ENCODE measurements at places on chromosomes 4 and X.

DNA sequence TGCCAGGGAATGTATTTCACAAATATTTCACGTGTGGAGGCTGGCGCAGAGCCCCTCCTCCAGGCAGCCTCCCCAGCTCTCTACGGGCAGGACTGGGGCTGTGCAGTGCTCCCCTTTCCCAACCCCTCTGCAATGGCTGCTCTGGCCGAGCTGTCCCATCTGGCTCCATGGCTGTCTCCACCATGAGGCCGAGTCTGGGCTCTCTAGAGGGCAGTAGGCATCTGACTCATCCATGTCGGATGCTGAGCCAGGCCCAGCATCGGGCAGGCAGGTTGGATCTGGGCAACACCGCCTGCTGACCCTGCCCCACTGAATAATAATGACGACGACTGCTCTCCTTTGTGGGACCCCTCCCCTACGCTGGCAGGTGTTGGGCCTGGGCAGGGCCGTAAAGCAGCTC, 11.0 kb upstream of the SH3TC1 start:
- DNase-seq, result no peak

- no peak for DNase-seq
These were observed 921.8 kb upstream of the FTHL17 start for GRCh38 chrX:31993637-31994036.

DNA sequence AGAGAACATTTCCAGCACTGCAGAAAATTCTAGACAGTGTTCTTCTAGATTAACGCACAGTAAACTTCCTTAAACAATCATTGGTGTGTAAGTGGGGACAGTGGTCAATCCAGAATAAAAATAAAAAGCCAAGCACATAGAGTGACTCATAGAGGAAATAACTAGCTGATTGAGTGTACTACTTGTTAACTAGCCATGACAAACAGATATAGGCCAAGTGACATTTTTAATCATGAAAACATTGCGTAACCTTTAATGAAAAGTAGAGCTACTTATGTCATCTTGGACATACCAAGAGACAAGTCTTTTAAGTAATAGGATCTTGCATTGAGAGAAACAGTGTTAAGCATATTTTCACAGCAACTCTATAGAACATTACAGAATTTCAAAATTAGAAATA, 233.9 kb upstream of the MAB21L2 start:
- no peak for DNase-seq

DNA sequence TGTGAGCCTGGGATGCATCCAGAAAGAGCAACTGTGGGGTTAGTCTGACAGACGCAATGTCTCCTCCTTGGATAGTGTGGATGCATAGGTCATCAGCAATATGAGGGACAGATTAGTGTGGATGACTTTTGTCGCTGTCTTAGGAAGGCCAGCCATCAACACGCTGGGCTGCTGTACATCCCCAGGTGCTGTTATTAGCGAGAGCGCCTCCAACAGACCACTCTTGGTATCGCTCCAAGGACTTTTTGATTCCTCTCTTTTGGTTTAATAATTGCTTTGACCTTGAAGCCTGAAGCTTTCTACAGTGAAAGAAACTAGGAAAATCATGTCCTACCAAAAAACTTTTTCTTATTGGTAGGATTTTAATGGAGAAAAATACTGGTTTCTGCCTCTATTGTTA, 76.7 kb downstream of the TMEM131L start:
- DNase-seq, result no peak

DNA sequence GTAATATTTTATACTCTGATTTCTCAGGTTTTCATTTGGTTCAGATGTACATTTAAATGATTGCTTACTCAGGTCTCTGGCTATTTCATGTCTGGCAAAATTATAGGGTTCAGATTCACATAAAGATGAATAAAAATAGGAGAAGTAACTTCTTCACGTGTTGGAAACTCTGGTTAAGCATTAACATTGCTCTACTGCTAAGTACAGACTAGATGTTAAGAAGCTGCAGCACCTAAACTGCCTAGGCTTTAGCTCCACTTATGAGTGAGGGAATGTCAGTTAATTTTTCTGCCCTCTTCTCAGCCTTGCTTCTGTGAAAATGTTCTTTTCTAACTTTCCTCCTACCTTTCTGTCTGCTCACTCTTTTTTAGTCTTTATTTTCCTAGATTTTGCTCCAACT, 361.2 kb downstream of the ARAP2 start:
- no peak for DNase-seq

- DNase-seq, result no peak
These were observed 81.0 kb upstream of the ZDHHC15 start for GRCh38 chrX:75603833-75604232.

DNA sequence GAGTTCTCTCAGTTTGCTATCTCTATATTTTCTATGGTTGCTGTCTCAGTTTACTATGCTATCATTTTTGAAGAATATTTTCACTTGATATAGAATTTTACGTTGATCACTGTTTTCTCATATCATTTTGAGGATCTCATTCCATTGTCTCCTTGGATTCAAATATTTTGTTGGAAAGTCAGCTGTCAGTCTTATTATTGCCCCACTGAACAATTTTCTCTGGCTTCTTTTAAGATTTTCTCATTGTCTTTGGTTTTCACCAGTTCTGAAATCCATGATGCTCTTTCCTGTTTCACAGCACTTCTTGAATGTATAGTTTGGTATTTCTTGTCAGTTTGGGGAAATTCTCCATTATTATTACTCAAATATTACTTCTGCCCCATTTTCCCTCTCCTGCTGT, 81.1 kb downstream of the ENPP6 start:
- no peak for DNase-seq

DNA sequence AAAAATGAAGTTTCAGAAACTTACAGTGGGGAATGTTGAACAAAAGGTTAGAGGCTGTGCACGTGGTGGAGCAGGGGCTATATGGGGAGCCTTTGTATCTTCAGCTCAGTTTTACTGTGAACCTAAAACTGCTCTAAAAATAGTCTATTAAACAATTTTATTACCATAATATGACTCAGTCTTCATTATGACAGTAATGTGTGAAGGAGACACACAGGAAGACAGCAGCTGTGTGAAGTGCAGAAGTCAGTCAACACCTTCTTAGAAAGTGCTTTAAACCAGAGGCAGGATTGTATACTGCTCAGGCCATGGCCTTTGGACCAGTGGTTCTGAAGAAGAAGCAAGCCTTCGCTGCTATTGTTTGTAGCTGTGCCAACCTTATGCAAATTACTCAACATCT, 89.7 kb downstream of the ARHGAP10 start:
- DNase-seq, result no peak

DNA sequence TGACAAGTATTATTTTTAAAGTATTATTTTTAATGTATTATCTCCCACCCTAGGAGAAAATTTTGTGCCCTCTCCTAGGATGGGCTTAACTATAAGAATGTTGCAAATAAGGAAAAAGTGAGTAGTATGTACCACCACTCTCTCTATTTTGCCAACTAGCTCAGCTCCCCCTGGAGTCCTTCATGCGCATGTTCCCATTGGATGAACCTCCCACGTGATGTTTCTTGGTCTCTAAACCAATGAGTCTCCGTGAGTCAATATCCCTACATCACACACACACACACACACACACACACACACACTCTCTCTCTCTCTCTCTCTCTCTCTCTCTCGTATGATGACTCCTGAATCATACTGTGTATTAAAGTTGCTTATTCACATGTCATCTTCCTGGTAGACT, 129.7 kb upstream of the ZFP42 start:
- DNase-seq, result no peak

- DNase-seq, result no peak
These were observed 74.4 kb downstream of the CASP3 start for GRCh38 chr4:184574861-184575260.

Measured in activated naive CD4-positive, alpha-beta T cell (primary cell).